ENCODE measurements at places on chromosomes 2 and 18.

- no peak for DNase-seq
Measured at GRCh38 chr2:104772996-104773395, 80.9 kb upstream of the POU3F3 start.

DNA sequence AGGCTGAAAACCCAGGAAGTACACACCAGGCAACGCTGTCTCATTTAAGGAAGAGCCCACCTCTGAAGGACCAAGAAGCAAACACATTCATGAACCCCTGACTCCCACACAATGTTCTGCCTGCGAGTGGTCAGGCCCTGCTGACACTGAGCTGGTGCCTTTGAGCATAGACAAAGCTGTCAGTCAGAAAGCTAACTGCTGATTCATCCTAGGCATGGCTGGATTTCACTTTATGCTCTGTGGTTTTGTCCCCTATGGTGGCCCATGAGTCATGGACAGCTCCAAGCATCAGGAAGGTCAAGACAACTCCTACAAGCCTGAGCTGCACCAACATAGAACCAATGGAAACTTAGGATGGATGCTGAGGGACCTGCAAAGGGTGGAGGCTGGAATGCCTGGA is 78.9 kb downstream of the UXS1 start:
- DNase-seq = no peak

- DNase-seq = no peak
Measured at GRCh38 chr2:240573071-240573515, 4.8 kb downstream of the RNPEPL1 start.

DNA sequence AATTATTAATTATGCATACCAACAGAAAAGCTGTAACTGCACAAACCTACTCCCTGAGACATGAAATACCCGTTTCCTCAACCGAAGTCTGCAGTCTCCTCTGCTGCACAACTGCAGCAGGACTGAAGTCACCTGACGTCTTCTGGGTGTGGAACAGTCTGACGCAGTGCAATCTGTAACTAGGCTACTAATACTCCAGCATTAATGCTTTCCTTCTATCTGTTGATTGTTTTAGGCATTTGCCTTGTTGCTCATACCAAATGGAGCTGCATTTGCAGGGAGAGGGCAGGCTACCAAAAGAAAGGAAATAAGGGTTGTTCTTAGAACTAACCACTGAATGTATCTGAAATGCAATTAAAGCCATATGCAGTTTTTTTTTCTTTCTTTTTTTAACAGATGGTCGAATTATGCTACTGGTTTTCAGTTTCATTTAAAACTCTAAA is 40.1 kb downstream of the RTN4 start:
- DNase-seq = peak; percentile 60

DNA sequence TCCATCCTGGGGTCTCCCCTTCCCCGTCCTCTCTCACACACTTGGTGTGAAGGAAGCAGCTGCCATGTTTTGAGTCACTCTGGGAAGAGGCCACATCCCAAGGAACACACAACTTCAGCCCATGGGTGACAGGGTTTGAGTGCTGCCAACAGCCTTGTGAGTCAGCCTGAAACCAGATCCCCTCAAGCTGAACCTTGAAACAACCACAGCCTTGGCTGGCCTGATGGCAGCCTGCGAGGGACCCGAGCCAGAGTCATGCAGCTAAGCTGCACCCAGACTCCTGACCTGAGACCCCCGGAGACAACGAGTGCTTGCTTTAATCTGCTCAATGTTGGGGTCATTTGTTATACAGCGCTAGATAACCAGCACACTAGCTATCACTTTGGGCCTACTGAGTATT is 19.3 kb upstream of the MC2R start:
- DNase-seq = no peak

DNA sequence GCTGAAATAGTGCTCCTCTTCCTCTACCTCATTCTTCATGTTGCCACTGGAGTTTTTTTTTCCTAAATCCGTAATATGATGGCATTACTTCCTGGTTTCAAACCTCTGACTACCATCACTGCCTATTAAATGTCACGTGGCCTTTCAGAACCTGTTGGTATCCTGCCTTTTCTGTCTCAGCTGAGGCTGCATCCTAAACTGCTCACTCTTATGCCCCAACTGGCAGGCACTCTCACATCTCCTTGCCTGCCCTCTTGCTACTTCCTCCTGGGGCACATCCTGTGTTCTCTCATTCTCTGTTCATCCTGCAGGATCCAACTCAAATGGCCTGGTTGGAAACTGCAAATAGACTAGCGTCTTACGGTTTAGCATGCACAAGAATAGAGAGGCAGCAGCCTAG is 468.1 kb upstream of the FANCL start:
- no peak for DNase-seq

DNA sequence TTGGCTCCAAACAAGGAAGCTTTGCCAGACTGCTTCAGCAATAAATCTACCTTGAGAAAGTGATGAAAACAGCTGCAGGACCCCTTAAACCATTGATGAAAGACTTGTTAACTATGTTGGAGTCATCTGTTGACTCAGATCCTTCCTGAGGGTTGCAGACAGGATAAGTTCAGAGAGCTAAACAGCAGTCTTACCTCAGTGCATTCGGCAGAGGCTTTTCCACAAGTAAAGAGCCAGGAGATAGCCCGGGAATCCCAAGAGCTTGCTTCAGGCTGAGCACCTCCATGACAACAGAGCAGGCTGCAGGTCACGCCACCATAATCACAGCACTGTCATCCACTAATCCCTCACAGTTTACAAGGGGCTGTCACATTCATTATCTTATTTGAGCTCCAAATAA is 23.7 kb downstream of the KIAA2012 start:
- DNase-seq = no peak

- DNase-seq = no peak
Measured at GRCh38 chr2:100527440-100528015, 35.3 kb upstream of the PDCL3 start.

DNA sequence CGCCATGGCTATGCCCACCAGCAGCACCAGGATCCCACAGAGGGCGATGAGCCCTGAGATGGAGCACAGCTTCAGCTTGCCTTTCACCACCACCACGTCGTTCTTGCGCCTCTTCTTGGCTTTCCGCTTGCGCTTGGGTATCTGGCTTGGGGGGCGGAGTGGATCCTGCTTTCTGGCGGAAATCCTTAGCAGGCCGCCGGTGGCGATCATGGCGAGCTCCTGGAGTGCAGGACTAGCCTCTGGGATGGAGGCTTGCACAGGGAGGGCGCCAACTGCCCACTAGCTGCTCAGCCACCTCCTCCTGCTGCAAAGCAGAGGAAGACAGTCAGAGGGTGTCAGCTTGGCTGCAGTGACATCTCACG is 3.5 kb downstream of the TMEM200C start:
- DNase-seq = no peak

DNA sequence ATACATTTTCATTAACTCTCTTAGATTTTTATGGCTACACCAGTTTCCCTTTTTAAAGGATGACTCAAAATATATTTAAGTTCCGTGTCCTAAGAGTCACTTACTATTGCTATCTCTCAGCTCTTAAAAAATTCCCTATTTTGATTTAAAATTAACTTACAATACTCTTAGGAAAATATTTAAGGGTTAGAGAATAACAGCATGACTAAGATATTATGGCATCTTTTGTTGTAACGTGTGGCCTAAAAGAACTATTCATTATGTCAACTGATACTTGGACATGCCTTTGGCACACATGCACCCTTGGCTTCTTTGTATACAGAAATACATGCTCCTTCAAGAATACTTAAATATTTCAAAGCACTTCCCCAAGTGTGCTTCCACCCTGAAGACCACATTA is 42.3 kb downstream of the SCN3A start:
- DNase-seq = no peak

- no peak for DNase-seq
Measured at GRCh38 chr2:111940333-111941196, 42.2 kb downstream of the MERTK start.

- no peak for DNase-seq
Measured at GRCh38 chr2:178700136-178700535, 107.1 kb downstream of the TTN start.

DNA sequence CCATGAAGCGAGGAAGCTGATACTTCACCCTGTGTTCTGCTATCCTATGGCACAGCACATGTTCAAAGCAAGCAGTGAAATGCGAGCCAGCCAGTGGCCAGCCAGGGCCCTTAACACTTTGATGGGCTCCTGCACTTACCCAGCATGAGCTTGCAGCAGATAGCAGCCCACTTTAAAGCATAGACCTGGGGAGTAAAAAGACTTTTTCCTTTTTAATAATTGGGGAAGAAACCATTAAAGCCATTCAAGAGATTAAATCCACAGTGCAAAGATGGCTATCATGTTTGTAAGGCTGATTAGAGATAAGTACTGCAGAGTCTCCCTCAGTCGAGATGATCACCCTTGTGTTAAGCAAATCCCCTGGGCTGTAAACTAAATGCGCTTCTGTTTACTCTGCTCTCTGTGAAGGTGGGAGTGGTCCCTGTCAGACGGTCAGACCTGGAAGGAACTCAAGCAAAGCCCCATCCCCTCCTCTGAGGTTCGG is 15.7 kb downstream of the CCBE1 start:
- DNase-seq = no peak

GRCh38 chr2:221312634-221313033 is 259.5 kb downstream of the EPHA4 start:
- no peak for DNase-seq

- DNase-seq = no peak
Measured at GRCh38 chr18:76353046-76353445, 142.0 kb downstream of the ZNF516 start.

DNA sequence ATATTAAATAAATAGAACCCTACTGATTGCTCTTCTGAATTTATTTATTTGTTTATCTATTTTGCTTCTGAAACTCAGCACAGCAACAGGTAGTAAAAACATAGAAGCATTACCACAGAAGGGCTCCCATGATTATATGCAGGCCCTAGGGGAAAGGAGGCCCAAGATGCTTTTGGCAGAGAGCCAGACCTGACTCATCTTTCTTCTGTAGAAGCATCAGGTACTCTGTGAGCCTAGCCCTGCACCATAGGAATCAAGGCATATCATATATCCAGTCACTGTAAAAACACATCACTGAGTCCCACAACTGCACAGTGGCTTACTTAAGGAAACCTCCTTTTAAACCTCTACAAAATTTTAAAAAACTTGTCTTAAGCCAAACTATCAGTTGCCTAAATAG is 1.8 kb downstream of the SCN9A start:
- peak; percentile 10 for DNase-seq

- no peak for DNase-seq
Measured at GRCh38 chr2:51697095-51697494, 665.2 kb upstream of the NRXN1 start.

DNA sequence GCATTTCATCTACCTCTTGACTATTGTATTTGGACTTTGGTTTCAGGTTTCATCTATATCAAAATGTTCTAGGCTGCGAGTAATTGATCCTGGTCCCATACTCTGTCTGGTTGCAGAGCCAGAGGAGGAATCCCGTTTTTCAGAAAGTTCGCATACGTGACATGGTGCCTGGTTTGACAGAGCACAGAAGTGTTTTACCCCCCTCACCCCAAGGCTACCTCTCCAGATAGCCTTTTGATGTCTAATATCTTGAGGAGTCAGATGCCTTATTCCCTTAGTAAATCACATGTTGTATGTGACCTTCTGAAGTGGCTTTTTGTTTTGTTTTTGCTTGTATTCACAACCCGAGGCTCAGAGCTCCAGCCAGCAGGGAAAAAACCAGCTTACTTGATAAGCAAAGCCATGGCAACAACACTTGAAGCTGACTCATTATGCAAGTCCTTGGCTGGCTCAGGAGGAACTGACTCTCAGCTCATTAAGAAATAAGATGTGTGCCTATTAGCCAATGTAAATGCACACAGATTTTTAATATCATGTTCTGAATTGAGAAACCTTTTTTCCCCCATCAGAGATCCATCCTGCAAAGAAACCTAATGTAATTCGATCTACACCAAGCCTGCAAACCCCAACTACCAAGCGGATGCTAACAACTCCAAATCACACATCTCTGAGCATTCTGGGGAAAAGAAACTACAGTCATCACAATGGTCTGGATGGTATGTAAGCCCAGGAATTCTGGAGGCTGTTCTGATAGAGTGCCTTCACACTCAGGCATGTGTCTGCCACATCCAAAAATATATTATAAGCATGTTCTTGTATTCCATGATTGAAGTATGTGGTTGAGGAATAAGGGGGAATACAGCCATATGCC is 41.4 kb downstream of the OXER1 start:
- no peak for DNase-seq

DNA sequence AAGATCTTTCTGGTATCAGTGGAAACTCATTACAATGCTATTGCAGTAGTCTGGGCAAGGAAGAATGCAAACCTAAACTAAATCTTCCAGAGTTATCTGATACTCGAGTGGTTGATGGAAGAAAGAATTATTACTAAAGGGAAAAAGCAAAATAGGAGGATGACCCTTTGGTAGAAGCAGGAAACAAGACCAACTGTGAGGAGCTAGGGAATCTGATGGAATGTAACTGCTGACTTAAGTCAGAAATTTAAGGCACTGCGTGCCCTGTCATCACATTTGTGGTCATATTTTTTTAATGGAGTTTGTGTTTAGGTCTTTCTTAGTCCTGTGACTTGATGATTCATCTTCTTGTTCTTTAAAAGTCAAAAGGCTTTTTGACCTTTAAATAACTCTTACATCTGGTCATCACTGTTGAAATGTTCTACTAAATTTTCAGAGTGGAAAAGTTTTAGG is 36.5 kb upstream of the ARMC9 start:
- no peak for DNase-seq
